ENCODE measurements at places on chromosomes 4 and X. TPM values are rescaled to one million over a fixed set of nuclear protein-coding genes. Genes with fewer than 3 reads are reported as not detected.

KDM6A gene
- total RNA-seq = 14.0 TPM

TMA16 gene
- total RNA-seq = 41.2 TPM

POU4F2 gene
- not detected for total RNA-seq

NUDT10 gene
- total RNA-seq = 1.6 TPM
